ENCODE measurements at places on chromosomes 1 and 21.

DNA sequence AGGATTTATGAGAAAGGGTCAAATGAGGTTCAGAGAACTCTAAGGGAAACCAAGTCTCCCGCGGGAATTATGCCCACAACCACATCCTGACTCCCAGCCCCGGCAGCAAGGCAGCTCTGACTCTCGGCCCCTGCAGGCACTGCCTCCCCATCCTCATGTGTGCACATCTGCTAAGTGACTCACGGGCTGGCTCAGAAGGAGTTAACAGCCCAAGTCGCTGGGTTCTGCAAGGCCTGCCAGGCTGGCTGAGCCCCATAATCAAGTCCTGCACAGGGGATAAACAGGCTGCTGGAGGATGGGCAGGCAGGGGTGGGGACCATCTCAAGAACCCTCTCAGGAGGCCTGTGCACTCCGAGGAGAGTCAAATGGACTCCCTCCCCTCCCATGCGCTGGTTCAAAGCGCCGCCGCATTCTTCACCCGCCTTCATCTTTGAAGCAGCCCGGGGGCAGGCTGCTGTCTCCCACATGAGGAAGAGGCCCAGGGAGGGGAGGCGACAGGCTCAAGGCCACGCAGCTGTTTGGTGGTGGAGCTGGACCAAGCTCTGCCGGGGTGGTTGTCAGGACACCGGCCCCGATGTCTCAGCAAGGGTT lies 344.3 kb downstream of the MATN1 start:
- no peak for DNase-seq

DNA sequence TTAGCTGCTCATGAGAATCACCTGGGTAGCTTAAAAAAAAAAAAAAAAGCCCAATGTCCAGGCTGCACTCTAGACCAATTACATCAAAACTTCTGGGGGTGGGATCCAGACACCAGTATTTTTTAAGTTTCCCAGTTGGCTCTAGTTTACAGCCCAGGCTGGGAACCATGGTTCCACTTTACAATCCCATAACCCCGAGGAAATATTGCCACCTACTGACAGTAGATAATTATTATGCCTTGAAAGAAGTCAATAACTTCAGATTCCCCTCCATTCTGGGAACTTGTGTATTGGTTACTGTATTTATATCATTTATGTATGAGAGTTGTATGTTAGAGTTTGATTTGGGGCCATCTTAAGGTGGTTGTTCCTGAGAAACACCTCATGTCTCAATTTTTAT lies 100.2 kb downstream of the SPATA46 start:
- no peak for DNase-seq

- no peak for DNase-seq
Measured at GRCh38 chr21:44883250-44883649, 9.8 kb upstream of the PTTG1IP start.

DNA sequence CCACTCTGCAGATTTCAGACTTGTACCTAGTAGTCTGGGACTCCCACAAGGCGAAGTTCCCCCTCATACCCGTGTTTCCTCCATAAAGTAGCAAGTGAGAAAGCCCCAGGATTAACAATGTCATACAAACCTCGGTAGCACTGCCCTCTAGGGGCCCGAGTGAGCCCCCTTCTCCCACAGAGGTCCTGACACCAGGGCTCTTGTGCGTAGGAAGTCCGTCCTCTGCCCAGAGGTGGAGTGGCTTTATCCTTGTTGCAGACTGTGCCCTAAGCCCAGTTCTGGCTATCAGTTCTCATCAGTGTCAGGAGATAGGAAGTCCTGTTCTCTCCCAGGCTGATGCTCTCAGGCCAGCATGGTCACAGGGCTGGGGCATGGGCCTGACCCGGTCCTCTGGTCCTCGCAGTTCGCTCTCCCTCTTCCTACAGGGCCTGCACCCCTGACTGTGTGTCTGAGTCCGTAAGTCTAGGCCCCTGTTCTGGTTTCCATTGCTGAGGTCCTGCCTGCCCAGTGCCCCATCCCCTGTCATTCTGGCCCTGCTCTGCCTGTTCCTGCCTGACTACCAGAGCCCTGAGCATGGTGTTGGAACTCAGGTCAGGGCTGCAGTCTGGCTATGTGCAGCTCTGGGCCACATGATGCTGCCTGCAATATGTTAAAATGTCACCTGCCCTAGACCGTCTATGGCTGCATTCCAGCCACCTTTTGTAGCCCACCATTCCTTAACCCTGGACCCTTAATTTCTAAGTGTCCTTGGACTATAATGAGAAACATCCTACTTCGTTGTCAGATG lies 285.6 kb downstream of the ASTN1 start:
- no peak for DNase-seq

DNA sequence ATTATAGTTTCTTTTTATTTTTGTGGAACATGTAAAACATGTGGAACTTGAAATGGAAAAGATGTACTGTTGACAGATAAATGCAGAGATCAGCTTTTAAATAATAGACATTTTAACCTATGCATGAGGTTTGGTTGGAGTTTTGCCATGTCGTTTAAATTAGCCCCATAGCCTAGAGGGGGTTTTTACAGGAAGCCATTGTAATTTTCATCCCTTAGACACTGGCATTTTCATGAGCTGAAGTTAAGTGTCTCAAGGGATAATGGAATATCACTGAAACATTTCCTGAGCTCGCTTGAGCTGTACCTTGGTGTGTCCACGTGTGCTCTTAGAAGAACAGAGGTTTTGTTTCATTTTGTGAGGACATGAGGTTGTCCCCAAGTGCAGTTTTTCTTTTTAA lies 54.2 kb downstream of the HMCN1 start:
- no peak for DNase-seq

- DNase-seq = no peak
Measured at GRCh38 chr1:19325958-19326747, 14.0 kb downstream of the SLC66A1 start.

GRCh38 chr1:218473522-218473921 lies 128.4 kb downstream of the TGFB2 start:
- DNase-seq = no peak

DNA sequence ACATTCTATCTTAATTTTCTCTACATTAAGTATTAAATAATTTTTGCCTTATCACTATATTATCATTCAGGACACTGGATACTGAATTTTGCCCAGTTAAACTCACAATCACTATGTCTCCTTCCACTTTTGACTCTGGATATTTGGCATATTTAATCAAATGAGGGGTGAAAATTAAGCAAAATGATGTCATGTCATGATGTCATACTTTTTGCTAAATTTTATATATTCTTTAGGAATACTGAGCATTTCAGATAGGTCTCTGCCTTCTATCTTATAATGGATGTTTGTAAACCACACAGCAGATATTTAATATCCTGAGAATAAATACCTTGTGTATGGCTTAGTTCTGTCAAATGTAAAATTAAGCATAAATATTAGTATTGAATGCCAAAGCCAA lies 79.5 kb upstream of the HIVEP3 start:
- no peak for DNase-seq

DNA sequence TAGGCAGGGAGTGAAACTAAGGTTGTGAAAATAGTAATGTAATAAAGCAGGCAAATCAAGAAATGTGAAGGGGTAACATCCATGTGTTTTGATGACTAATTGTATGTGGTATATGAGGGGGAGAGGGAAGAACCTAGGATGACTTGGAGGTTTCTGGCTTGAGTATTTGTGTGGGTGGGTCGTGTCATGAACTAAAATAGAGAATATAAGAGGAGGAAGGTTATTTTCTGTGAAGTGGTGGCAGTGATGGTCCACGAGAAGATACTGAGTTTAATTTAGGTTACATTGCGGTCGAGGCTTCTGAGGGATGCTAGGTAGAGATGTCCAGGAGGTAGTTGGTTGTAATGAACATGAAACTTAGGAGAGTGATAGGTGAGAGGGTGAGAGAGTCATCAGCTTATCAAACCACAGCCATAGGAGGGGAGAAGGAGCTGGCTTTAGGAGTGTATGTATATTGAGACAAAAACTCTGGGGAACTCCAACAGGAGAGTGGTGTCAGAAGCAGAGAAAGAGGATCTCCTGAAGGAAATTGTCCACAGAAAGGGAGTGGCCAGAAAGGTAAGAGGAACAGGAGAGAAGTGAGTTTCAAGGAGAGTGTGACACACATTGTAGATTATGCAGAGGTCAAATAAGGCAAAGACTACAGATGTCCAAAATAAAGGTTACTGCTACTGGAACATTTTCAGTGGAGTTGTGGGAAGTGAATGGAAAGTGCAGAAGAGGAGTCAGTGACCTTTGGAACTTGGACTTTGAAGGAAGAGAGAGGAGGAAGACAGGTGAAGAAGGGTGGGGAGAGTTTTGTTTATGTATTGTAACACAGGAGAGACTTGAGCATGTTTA lies 89.0 kb upstream of the MACF1 start:
- DNase-seq = no peak

- DNase-seq = no peak
Measured at GRCh38 chr1:241591317-241591716, 48.9 kb downstream of the CHML start.

- no peak for DNase-seq
Measured at GRCh38 chr1:229196404-229197264, 74.3 kb upstream of the RAB4A start.

- no peak for DNase-seq
Measured at GRCh38 chr1:71618191-71618590, 537.4 kb upstream of the ZRANB2 start.

- no peak for DNase-seq
Measured at GRCh38 chr1:22731924-22732720, 21.5 kb downstream of the EPHB2 start.

DNA sequence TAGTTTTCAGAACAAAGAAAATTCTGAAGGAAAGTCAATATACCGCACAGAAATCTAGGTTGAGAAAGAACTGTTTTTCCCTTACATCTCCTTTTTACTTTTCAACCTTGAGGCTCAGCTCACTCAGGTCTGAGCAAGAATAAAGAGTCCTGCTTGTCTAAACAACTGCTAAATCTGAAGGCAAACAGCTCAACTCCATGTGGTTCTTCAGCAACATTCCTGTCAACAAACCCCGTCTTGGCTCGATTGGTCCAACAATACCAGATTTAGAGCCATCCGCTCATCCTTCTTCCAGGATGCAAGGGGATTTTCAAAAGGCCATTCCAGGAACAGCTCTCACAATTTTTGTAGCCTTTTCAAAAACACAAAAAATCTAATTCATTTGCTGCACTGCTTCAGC lies 119.8 kb downstream of the HLCS start:
- DNase-seq = no peak

DNA sequence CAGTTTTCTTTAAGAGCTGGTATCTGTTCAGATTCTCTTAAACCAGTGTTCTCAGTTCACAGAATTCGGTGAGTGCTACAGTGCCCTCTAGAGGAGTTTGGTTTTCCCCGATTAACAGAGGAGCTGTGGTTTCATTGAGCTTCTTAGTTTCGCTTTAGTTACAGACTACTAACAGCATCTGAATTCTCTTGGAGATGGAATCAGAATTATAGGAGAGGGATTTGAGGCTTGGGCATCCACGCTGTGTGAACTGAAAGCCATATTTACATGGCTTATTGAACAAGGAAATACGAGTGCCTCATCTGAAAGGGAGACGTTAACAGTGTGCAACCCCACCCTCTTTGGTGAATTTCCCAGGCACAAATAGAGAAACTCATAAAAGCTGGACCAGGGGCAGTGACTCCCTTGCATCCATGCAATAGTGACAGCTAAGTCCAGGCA lies 202.0 kb downstream of the USH2A start:
- DNase-seq = no peak

DNA sequence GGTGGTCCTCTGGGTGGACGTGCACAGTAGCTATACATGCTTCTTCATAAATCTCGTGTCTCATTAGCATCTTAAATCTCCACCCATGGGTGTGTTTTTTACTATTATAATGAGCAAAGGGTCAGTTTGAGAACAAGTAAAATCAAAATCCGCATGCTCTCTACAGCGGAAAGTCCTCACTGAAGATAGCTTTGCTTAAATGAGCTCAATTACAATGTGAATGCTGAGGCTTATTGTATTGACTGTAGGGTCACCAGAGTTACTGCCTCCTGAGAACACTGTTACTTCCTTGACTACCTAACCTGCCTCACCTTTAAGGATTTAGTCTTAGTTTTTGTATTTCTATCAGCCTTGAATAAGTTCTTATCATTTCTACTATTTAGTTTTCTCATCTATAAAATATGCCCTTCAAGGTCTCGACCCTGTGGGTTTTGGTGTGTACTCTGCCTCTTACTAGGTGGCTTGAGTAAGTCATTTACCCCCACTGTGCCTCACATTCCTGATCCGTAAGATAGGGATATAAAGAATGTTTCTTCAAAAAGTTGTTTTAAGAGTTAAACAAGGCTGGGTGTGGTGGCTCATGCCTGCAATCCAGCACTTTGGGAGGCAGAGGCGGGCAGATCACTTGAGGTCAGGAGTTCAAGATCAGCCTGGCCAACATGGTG lies 7.9 kb downstream of the SLAMF7 start:
- DNase-seq = no peak

DNA sequence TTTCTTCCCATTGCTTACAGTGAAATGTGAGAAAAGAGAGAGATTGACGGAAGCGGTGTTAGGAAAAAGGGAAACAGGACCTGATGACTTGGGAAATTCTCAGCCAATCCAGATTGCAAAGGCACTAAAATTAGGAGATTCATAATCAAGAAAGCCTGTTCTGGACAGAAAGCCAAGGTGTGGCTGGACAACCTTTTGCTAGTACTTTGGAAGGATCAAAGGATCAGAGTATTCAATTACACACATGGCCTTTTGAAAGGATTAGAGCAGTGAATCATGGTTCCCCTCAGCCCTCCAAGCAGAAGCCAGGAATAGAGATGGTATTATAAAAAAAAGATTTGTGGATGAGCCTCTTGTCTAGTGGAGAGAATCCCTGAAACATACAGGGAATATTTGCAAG lies 669.8 kb upstream of the ADAMTS5 start:
- DNase-seq = no peak

GRCh38 chr1:109620401-109620791 lies 759 bp downstream of the AMPD2 start:
- no peak for DNase-seq

DNA sequence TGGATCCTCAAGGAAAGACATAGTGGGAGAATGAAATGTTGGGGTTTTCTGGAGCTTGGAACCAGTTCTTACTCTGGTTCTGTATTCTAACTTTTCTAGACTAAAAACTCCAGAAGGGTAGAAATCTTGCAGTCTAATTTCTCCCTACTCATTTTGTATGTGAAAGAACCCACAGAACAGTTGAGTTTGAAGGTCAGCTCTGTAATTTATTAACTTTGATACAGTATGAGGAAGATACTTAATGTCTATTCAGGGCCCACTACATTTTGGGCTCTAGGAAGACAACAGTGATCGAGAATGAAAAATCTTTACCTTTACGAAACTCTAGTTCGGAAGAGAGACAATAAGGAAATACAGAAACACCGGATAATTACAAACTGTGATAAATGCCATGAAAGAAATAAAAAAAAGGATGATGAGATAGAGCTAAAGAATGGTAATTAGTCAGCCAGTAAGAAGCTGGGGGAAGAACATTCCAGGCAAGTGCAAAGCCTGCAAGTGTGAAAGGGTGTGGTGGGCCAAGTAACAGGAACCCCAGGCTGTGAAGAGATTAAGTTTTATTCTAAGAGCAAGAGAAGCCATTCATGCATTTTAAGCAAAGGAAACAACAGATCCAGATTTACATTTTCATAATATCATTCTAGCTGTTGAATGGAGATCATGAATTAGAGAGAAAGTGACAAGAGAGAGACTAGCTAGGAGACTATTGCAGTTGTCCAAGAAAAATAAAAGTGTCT lies 159.9 kb upstream of the HMCN1 start:
- DNase-seq = no peak

Measured in esophagus squamous epithelium (tissue), 5 donors.